ENCODE measurements at places on chromosomes 1 and 21.

- no peak for DNase-seq
Measured at GRCh38 chr1:8905582-8906191, 27.2 kb upstream of the ENO1 start.

DNA sequence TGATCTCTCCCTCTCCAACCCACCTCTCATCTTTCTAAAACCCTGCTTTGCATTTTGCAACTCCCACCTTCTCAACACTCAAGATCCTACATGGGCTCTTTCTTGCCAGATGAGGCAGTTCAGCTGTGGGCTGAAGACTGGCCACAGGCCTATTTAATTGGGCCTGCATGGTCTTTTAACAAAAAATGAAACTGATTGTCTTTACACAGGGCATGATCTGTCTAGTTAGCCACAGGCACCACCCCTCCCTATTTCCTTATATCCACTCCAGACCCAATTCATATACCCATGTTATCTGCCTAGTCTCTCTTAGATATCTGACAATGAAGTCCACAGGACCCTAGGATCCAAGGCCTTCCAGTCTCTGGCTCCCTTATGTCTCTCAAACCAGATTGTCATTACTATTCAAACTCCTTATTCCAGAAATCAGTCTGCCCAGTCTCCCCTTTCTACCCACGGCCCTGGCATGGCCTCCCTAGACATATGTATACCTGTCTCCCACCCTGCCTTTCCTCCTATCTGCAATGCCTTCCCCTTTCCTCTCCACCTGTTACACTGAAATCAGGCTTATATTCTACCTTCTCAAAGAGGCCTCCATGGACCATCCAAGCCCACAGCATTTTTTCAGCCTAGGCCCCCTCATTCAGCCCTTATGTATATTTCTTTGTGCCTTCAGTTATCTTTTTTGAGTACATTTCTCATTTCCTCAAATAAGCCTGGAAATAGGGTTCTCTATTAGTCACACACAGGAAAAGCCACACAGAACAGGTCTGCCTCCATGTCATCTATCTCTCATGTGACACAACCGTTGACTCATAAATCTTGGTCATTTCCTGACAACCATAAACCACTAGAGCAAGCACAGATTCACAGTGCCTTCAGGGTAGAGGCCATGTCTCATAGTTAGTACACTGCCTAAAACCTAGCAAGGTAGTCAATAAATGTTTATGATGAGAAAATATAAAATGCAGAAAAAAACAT is 39.0 kb downstream of the LPAR3 start:
- peak; percentile 93 for DNase-seq

GRCh38 chr1:214637722-214638458 is 34.9 kb downstream of the CENPF start:
- no peak for DNase-seq

- no peak for DNase-seq
Measured at GRCh38 chr1:47616906-47617305, 179.1 kb downstream of the FOXD2 start.

DNA sequence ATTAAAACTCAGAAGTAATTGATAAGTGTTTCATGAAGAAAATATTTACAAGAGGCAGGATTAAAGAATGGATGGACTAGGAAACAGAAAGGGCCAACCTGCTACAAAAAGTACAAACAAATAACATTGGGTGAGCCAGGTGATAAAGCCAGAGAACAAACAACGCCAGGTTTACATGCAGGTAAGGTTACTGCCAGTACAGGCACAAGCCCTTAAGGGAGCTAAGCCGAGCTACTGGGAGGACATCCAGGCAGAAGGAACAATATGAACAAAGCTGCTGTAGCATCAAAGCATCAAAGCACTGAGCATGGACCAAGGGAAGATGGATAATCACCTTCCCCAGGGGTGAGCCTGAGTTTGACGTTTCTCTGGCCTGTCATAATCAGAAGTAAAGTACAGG is 380.7 kb downstream of the SEC16B start:
- DNase-seq: no peak

- no peak for DNase-seq
Measured at GRCh38 chr1:35833395-35833794, 25.6 kb downstream of the AGO4 start.

- DNase-seq: no peak
Measured at GRCh38 chr1:95809391-95809790, 575.4 kb downstream of the RWDD3 start.

GRCh38 chr21:45791562-45792418 is 148.3 kb downstream of the PCBP3 start:
- DNase-seq: no peak

- DNase-seq: no peak
Measured at GRCh38 chr1:89257041-89257440, 15.6 kb downstream of the GBP5 start.

DNA sequence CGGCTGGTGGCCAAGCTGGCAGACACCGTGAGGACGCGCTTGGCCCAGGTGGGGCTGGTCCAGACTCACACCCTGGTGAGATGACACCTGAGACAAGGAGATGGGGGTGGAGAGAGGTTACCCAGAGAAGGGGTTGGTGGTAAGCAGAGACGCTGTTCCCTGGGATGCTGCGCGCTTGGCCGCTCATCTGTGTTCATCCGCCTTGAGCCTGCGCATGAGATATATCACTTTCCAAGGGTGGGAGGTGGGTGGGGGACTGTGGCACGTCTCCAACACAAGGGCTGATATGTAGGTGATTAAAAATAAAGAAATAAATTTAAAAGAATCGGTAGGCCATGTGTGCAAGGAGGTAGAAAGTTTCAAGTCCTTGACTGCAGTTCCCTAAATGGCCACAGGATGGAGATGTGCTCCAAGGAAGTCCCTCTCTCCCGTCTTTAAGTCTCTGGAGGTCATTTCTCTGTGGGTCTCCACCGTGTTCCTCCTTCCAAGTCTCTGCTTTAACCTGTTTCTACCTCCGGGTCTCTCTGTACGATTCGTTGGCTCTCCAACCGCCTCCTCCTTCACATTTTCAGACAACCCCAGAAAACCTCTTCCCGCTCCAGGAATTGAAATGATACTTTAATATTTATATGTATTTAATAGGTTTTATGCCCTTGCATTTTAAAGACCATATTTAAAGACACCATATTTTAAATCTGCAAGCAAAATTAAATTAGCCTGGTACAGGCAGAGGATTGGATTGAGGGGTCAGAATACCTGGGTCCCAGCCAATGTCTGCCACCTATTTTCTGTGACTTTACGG is 4.5 kb downstream of the TTC24 start:
- DNase-seq: peak; percentile 32

DNA sequence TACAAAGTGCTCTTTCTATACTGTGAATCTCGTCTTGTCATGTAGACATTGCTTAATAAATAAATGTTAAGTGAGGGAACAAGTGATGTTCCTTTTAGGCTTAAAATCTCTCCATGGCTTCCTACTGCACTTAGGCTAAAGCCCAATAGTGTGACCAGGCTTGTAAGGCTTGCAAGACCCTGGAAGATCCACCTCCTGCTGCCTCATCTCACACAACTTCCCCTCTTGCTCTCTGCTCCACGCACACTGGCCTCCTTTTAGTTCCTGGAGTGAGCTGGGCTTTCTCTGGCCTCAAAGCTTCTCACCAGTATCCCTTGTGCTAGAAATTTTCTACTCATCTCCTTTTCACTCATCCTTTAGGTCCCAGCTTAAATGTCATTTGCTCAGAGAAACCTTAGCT is 41.5 kb upstream of the DIPK1A start:
- DNase-seq: no peak

- no peak for DNase-seq
Measured at GRCh38 chr1:32007591-32007940, 6.1 kb upstream of the KHDRBS1 start.

DNA sequence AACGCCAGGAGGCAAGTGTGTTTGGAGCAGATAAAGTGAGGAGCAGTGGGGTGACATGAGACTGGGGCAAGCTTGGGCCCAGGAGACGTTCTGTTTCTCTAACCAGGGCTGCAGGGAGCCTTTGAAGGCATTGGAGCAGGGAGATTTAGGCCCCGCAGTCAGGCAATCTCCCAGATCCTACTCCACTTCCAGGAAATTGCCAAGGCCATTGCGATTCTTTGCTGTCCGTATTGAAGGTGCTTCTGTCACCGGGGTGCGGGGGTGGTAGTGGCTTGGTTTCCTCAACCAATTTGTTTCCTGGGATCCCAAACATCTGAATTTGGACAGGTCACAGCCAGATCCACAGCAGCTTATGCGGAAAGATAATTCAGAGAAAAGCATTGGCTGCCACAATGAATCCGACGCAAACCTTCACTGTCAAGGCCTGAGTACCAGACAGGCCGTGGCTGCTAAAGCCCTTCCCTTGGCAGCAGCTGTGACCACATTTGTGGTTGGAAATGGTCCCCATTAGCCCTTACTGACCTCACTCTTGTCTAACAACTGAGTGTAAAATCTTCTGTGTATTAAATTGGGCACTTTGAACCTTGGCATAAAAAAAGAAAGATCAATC is 385.6 kb downstream of the PTPRU start:
- DNase-seq: no peak

DNA sequence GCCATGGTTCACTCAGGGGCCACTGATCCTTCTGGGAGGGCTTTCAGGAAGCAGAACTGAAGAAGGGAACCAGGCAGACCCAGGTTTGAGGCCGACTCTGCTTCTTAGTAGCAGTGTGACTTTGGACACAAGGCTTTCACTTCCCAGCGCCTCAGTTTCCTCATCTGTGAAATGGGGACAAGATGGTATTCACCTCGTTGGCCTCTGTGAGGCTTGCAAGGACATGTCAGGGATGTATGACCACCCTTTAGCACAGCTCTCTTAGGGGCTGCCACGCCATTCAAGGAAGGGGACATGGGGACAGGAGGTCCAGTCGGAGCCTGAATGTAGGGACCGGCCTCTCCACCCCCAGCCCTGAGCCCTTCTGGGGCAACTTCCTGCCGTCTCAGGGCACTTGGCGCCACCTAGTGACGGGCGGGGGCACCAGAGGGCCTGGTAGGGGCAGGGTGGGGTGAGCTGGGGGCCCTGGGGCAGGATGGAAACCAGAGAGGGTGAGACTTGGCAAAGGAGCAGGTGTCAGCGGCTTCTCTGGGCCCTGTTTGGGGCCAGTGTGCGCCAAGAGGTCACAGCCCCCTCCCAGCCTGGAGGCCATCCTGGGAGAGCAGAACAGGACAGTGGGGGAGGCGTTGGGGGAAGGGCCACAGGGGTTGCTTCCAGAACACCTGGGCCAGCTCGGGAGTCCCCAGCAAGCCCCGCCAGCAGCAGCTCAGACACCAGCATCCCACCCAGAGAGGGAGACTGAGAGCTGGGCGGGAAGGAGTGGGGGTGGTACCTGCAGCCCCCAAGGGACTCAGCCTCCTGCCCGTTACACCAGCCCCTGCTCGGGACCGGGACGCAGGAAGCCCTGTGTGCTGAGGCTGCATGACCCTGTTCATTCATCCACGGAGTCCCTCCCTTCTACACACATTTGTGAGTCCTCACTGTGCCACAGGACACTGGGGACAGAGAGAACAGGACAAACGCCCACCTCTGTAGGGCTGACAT is 102.5 kb upstream of the TARDBP start:
- DNase-seq: peak; percentile 61

GRCh38 chr1:177301425-177302124 is 130.8 kb downstream of the BRINP2 start:
- no peak for DNase-seq

- DNase-seq: no peak
Measured at GRCh38 chr1:220702733-220703270, 12.6 kb downstream of the C1orf115 start.

DNA sequence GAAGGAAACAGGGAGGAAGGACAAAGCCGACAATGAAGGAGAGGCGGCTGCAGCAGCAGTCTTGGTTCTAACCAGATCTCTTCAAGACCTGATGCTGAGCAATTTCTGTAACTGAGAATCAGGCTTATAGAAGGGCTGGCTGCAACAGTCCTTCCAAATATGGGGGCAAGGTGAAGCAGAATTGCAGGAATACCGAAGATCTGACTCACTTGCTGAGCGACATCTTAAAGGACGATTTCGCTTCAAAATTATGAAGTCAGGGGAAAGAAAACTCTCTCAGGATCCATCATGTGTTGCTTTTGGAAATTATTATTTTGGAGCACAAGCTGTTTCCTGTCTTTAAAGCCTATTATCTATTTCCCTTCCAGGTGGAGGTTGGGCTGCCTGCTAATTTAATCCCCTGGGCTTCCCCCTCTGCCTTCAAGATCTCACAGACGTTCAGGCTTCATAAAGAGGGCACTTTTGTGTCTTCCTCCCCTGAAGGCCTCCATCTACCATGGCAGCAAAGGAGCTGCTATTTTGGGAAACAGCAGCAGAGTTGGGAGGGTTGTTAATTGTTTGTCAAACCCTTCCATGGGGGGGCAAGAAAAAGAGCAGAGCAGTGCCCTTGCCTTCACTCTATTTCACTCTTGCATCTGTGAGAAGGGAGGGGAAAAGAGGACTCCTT is 10.8 kb upstream of the IER5 start:
- no peak for DNase-seq

Measured in T-helper 1 cell (primary cell).